NCI-H2171 (cell line): ENCODE measurements at places on chromosomes 3 and 15.

- DNase-seq = no peak
Observed at GRCh38 chr3:183287301-183287971, 34.4 kb downstream of the B3GNT5 start.

GRCh38 chr15:96416218-96416933, 85.9 kb downstream of the NR2F2 start:
- no peak for DNase-seq

DNA sequence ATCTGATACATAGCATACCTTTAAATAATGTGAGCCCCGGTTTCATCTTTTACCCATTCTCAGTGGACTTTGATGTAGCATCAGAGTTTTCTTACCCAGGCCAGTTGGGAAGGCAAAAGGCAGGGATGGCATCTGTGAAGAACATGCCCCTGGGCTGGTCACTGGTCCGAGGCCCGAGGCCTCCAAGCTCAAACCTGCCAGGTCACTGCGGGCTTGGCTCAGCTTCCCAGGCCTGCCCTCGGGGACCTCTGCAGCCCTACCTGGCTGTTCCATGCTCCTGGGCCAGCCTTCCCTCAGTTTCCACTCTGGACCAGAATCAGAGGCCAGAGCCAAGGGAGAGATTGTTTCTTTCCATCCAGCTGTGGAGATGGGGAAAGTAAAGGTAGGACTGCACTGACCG, 26.9 kb downstream of the NR1I2 start:
- DNase-seq = no peak

DNA sequence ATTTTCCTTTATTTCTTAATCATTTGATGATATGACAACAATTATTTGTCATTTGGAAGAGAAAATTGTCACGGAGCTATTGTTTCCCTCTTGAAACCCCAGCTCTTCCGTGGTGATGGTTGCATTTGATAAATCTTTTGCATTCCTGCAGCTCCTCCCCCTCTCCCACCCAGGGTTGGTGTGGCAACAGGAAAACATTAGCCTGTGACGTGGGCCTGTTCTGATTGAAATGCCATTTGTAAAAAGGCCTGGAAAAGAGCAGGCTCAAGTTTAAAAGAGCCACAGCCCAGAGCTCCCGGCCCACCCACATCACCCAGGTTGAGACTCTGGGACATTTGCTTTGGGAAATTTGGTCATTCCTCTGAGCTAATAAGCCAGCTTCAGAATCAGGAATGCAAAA, 282.5 kb downstream of the RPLP1 start:
- no peak for DNase-seq

- no peak for DNase-seq
Observed at GRCh38 chr3:53948174-53948573, 56.5 kb upstream of the SELENOK start.

DNA sequence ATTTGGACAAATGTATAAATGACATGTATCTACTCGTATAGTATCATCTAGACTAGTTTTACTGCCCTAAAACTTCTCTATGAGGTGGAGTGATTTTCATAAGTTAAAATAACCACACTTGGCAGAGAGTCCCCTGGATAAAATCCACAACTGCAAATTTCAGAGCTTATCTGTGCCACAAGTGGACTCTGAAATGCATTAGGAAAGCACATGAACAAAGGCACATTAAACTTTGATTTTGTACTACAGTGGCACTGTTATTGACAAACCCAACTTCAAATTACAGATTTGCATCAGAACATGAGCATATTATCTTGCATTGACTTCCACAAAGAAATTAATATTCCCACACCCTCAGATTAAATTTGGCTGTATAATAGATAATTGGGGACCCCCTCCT, 58.1 kb upstream of the EIF5A2 start:
- DNase-seq = no peak

DNA sequence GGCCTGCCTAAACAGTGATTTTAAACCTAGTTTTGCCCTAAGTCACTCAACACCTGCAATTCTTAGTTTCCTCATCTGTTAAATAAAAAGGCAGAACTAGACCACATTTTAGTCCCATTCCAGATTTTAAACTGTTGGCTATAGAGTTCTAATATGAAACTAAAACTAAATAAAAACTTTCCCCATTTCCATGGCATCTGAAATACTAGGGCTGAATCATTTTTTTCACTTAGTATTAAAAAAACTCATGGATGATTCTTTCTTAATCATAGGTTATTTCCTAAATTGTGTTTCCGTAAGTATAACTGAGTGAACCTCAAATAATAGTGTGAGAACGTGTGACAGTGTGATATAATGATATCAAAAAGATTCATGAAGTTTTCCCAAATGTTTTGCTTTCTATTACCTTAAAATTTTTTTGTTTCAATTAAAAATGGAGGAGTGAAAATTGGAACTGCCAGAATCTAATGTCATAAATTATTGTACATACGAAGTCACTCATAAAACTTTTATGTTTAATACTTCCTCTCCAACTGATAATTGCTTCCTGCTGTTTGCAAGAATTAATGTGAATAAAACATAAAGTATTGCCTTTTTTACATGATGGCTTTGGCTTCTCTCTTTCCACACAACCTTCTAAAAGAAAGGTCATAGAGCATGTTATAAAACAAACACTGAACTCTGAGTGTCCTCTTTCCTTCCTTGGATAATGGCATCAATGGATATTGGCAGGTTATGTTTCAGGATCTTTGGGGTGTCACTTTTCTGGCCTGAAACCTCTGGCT, 315.1 kb upstream of the MME start:
- DNase-seq = no peak

DNA sequence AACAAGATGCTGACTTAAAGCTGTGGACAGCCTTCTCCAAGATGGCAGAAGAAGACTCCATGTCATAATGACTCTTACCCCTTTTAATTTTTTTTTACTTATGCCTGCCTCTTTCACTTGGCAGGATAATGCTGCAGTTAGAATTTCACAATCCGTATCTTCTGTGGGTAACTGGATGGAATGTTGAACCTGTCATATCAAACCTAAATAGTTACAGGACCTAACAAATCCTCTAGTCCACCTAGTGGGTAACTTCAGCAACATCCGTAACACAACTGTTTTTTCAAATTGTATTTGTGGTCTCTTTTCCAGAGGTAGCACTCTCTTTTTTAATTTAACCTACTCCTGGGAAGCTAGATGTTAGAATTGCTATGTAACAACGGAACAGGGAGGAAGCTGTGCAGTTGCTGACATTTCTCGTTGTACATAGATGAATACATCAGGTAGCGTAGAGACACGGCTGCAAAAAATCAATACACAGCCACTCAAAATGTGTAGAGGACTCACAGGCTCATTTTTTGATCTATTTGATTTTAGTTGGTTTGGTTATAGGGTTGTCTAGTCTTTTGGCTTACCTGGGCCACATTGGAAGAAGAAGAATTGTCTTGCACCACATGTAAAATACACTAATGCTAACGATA, 43.9 kb upstream of the TRPM1 start:
- no peak for DNase-seq

DNA sequence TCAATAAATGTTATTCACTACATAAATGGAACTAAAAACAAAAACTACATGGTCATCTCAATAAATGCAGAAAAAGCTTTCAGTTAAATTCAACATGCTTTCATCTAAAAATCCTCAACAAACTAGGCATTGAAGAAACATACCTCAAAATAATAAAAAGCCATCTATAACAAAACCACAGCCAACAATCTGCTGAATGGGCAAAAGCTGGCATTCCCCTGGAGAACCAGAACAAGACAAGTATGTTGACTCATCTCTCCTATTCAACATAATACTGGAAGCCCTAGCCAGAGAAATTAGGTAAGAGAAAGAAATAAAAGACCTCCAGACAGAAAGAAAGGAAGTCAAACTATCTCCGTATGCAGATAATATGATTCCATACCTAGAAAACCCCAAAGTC, 759.9 kb downstream of the EPHA3 start:
- DNase-seq = no peak

GRCh38 chr3:100129941-100130340, 15.6 kb upstream of the FILIP1L start:
- no peak for DNase-seq

GRCh38 chr15:78540871-78541743, 863 bp downstream of the PSMA4 start:
- DNase-seq = no peak

DNA sequence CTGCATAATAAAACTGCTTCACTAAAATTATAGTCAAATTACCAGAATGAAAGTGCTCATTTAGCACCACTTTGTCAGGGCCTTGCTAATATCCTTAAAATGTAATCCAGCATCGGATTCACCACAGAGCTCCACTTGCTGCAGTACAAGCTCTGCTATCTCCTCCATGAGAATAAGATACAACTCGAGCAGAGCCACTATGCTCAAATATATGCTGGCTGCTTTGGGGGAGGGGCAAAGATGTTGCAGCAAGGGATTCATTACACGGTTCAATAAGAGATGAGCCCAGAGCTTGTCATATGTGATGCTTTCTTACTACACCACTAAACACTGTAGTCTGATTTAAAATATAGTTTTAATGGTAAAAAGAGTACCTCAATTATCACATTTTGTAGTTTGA, 72.2 kb downstream of the DLG1 start:
- DNase-seq = peak; percentile 2

DNA sequence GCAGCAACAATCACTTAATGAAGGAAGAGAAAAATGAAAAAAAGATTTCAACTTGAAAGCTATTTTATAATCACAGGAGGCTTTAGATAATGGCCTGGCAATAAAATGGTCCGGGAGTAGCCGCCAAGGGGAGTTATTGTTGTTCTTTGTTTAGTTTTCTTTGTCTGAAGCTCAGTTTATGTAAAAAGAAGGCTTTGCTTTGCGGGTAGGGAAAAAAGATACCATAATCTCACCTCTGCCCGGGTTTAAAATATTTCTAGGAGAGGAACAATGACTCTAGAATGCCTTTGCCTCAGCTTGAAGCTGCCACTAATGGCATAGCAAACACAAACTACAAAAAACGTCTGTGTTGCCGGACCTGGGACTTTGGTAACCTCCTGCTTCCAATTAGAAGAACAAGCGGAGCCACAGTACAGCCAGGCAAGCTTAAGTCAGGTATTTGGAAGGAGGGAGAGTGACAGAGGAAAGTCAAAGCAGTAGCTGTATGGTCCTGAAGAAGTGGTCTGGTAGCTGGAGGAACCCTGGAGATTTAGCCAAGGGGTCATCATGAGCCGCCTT, 764.5 kb downstream of the TUSC7 start:
- no peak for DNase-seq

- no peak for DNase-seq
Observed at GRCh38 chr15:56886363-56886931, 32.0 kb upstream of the TCF12 start.

- no peak for DNase-seq
Observed at GRCh38 chr15:62969442-62970089, 73.0 kb upstream of the TPM1 start.

DNA sequence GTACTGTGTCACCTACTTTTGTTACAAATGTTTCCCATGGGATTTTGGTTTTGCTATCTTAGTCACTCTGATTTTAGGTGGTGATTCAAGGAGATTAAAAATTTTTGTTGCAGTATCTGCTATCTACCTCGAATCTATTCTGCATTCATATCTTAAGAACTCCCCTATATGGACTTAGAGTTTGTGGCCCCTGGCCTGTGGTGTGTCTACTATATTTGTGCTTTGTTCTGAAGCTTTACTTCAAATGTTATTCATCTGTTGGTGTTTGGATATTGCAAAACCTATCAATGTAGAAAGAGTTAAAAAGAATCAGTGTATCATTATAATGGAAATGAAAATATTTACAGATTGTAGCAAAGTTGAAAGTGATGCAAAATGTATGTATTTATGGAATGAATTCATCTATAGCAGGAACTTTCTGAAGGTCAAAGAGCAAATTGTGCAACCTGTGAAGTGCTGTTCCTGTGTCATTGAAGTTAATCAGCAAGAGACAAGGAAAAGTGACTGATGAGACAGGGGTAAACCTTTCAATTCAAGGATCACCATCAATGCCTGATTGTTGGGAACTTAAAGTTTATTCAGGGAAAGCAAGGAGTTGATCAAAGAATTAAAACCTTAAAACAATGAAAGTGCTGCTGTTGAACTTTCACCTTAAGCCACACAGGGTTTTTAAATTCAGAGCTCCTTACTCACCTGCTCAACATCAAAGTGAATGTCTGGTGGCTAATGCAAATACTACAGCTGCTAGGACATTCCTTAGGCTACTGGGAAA, 71.0 kb downstream of the SLMAP start:
- no peak for DNase-seq

GRCh38 chr3:48318713-48319468, 14.6 kb downstream of the SPINK8 start:
- no peak for DNase-seq

- DNase-seq = no peak
Observed at GRCh38 chr3:140244893-140245292, 309.9 kb downstream of the CLSTN2 start.

GRCh38 chr3:162769564-162769963, 1273.0 kb downstream of the OTOL1 start:
- DNase-seq = no peak

GRCh38 chr3:122168044-122168443, 15.4 kb upstream of the CASR start:
- no peak for DNase-seq

DNA sequence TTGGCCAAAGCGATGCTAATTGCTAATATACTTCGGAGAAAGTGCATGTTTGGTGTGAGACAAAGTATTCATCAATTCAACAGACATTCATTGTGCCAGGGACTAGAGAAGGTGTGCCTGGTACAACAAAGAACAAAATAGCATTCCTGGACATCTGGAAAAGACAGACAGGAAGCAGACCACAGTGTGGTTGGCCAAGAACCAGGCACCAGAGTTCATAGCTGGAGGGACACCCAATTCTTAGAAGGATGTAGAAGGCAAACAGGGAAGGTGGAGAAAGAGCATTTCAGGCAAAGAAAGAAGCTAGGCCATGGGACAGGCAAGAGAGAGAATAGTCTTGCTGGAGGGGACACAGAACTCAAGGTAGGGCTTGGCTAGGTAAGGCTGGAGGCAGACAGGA, 105.8 kb upstream of the ETV5 start:
- DNase-seq = no peak

DNA sequence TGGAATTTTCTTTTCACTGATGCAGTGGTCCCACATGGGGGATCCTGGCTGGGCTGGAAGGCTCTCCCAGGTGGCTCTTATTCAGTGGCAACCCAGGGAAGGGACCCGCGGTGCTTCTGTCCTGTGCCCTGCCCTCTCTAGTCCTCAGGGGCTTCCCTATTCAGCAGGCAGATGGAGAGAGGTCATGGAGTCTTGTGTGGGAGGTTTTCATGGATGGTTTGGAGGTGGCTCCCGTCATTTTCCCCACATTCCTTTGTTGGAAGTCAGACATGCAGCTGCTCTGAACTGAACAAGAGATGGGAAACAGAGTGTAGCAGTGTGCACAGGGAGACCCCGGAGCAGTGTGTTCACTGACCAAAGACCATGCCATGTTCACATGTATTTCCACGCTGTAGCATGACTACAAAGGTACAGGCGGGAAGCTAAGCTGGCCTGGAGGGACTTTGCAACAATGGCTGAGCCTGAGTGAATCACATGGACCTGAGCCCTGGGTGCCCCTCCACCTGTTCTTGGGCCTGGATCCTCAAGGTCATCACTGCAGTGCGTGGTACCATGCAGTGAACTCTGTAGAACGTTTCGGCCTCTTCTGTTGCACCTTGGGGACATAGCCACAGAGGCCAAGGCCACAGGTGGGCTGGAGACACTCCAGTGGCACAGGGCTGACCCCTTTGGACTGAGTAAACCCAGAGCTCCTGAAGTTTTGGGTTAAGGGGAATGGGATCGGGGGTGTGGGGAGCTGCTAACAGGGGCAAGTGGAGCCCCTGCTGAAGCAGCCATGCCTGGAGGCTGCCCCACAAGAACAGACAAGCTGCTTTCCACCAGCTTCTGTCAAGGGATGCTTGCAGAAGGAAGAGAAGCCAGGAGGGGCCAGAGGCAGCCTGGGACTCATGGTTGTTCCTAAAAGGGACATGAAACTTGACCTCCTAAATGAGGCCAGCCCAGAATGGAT, 123.0 kb downstream of the ASB7 start:
- no peak for DNase-seq
